NCI-H2081 (cell line): ENCODE measurements at places on chromosomes 5 and 9.

DNA sequence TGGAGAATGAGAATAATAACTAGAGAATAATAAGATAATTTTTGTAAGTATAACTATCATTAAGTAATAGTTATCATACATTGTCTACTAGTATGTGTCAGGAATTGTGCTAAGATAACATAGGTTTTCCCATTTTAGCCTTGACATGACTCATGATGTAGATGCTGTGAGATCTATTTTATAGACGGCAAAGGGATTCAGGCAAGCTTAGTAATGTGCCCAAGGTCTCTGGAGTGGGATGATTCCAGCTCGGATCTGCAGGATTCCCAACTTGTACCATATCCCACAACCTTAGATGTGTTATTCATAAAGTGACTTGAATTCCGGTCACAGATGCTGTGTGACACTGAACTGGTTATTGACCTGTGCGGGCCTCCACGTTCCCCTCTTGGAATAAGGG lies 51.5 kb downstream of the IL31RA start:
- DNase-seq, result no peak

DNA sequence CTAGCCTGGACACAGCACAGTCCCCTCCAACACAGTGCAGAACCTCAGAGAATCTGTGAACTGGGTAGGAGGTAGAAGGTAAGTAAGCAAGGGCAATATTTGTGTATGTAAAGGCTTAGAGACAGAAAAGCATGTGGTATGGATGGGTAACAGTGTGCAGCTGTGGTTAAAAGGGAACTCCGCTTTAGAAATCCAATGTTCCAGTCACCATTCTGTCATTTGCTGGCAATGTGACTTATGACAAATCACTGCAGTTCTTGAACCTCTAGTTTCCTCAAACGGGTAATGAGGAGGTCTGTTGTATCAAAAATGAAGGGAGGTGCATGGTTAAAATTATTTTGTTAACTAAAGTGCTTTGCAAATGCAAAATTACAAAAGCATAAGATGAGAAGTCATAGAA lies 125.5 kb upstream of the IFNE start:
- no peak for DNase-seq

- DNase-seq, result no peak
Measured at GRCh38 chr5:29867155-29867554, 1326.3 kb upstream of the CDH6 start.

GRCh38 chr9:107228496-107229039 lies 54.5 kb upstream of the RAD23B start:
- DNase-seq, result peak; percentile 93

DNA sequence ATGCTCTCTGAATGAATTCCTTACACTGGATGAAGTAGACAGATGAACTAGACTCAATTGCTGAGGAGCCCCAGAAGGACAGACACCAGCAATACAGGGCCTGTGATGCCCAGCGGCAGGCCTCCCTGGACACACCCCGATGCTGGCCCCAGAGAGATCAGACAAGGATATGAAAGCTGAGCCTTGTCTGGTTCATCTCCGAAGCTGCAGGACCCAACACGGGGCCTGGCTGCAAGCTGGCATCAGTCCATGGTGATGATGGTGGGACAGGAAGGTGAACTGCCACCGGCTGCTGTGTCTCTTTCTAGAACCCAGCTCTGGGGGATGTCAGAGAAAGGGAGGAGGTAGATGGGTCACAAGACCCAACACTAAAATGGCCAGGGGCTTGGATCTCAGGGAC lies 104.0 kb upstream of the LMX1B start:
- no peak for DNase-seq

GRCh38 chr5:134957920-134958608 lies 9.6 kb upstream of the CATSPER3 start:
- DNase-seq, result no peak

DNA sequence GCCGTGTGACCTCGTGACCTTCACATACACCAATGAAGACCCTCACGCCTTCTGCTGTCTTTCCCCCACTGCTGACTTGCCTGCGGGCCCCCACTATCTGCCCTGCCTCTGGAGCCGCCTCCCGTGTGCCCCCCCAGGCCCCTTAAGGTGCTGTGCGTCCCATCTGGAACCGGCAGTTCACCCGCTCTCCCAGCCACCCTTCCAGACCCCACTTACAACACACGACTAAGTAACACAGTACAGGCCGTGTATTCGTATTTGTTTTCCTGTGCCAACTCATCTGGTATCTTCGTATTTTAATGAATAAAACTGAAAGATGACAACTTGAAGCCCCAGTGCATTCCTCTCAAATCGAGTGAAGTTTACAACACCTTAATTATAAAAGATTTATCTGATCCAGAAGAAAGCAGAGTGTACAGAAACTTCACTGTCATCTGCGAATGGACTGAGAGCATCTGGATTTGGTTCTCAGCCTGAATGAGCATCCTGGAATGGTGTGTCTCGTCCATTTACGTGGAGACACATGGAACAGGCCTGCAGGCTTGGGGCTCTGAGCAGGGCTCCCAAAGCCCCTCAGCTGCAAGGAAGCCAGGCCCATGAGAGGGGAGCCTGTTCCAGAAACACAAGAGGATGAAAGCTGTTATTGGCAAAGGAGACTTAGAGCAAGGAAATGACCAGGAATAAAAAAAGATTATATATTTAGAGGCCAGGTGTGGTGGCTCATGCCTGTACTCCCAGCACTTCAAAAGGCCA lies 21.9 kb upstream of the TERT start:
- no peak for DNase-seq

DNA sequence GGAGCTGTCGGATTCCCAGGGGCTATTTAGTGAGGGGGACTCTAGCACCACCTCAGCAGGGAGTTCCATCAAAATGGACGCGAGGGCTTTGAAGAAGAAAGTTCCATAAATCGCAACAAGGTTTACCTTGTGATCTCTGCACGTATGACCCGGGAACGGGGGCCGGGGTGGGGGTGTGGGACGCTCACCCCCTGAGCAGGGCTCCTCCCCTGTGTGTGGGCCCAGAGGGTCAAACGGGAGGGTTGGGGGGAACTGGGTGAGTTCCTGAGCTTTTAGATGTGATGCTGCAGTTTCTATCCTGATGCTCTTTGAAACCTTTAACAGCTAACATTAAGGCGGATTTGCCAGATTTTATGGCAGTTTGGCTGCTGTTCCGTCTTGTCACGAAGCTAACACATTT lies 18.9 kb upstream of the LRRC14B start:
- no peak for DNase-seq

DNA sequence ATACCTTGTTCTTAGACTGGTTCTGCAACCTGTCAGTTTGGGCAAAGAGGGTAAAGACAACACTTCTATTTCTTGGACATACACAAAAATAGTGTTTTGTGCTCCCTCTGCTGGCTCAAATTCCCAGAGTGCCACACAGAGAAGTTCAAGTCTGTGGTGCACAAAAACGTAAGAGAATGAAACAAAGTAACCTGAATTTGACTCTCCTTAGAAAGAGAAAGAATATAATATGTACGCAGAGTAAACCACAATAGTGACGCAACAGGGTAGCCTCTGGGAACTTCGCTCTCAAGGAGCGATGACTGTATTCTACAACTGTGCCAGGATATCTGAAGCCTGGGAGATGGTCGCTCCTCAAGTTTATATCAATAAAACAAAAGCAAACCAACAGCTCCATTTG lies 18.5 kb downstream of the DDX31 start:
- no peak for DNase-seq

GRCh38 chr9:111023128-111023527 lies 15.1 kb downstream of the LPAR1 start:
- DNase-seq, result no peak

- no peak for DNase-seq
Measured at GRCh38 chr5:16557477-16557876, 59.3 kb downstream of the RETREG1 start.

DNA sequence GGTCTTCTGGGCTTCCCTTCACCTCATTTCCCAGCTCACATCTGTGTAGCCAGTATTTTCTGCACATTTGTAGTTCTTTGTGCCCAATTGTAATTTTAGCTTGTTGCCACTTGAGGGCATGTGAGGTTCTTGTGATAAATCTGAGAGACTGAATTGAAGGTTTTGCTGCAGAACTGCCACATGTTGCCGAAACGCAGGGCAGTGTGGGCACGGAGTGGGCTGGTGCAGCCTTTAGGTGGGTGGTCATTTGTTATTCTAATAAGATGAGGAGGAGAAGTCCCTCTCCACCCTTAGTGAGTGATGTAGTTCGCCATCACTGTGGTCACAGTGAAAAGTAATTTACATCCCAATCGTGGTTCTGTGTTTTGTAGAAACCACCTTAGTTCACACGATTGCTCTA lies 21.2 kb downstream of the OTULIN start:
- DNase-seq, result peak; percentile 87

DNA sequence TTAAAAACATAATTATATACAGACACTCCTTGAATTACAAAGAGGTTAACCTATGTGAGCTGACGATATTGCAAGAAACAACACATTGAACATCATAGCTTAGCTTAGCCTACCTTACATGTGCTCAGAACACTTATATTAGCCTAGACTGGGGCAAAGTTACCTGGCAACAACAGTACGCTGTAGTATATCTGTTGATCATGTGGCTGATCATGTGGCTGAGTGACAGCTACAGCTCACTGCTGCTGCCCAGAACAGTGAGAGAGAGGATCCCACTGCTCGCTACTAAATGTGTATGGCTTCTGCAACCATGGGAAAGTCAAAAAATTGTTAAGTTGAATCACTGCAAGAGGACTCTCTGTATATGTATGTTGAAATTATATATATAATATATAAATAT lies 169.9 kb downstream of the CDH9 start:
- DNase-seq, result no peak

GRCh38 chr5:116953251-116953930 lies 378.8 kb upstream of the SEMA6A start:
- no peak for DNase-seq

GRCh38 chr5:149325894-149326293 lies 19.4 kb upstream of the GRPEL2 start:
- DNase-seq, result no peak

DNA sequence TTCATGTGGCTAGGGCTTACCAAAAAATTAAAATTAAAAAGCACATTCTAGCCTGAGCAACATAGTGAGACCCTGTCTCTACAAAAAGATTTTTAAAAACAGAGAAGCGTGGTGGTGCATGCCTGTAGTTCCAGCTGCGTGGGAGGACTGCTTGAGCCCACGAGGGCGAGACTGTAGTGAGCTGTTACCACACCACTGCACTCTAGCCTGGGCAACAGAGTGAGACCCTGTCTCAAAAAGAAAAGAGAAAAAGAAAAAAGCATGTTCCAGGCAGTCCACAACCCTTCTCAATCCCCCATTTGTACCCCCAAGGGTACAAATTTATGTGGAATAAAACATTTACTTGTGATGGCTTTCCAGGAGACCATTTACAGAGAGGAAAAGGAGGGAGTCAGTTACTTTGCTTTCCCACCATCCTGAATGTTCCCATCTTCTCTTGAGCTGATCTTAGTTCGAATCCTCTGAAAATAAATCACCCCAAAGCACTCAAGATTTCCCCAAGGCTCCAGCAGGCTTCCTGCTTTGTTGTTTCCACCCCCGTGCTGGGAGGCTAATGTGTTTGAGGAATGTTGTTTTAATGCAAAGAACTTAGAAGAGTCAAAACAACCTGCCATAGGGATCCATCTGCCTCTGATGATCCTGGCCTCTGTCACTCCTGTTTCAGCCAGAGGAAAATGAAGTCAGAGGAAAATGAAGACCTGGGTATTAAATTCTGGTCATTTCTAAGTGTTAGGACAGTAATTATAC lies 384.7 kb downstream of the BNC2 start:
- no peak for DNase-seq

DNA sequence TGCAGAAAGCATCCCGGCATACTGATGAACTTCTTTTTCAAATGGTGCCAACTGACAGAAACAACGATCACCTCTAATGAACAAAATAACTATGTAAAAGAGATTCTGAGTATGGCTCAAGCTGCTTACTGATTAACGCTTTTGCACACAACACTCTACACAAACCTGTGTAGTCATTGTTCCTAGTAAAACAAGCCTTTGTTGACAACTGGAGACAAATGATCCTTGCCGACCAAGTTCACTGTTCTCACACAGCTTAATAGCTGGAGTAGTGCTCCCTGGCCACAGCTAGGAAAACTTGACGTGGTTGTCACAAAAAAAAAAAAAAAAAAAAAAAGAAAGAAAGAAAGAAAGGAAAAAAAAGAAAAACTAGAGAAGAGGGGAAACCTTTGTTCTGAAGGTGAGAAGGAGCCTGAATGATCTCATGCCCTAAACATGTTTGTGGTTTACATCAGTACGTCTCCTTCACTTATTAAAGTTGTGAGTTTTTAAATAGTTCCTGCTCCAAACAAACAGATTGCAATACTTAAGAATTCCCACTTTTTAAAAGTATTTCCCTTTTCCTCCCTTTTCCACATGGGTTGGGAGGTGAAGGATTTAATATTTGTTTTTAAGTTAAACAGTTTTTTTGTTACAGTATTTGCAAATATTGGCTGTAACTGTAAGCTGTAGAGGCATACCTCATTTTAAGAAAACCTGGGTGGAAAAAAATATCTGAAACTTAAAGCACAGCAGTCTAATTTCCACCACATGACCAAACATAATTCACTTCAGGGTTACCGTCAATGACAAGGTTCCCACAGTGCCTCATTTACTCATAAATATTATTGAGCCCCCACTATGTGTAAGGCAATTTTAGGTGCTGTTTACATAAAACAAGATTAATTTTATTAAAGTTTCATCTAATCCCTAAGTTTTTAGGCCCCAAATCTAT lies 63.7 kb downstream of the GLIS3 start:
- DNase-seq, result peak; percentile 9

GRCh38 chr9:129435291-129435690 lies 185.6 kb downstream of the C9orf50 start:
- DNase-seq, result no peak

DNA sequence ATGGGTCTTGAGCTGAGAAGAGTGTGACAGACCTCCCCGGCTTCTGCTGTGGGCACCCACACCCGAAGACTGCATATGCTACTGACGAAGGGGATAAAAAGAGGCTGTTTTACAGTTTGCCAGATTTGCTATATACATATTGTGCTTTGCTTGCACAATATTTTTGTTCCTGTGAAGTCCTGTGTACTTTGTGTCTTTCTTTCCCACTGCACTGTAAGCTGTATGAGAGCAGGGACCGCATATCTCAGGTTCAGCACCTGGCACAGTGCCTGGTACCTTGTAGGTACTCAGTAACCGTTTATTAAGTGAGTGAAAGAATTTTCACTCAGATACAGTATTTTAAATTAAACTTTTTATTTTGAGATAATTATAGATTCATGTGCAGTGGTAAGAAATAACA lies 8.2 kb upstream of the GARNL3 start:
- no peak for DNase-seq

- DNase-seq, result no peak
Measured at GRCh38 chr5:115600766-115601165, 1.5 kb downstream of the TICAM2 start.

- DNase-seq, result no peak
Measured at GRCh38 chr5:147411359-147412319, 98.2 kb downstream of the DPYSL3 start.

- DNase-seq, result no peak
Measured at GRCh38 chr9:135526089-135526729, 5.0 kb downstream of the LCN1 start.

- no peak for DNase-seq
Measured at GRCh38 chr5:170974461-170974860, 112.6 kb downstream of the RANBP17 start.

GRCh38 chr5:74624931-74625505 lies 15.5 kb downstream of the ENC1 start:
- no peak for DNase-seq
